Stimulated activated CD8-positive, alpha-beta memory T cell treated with anti-CD3 and anti-CD28 coated beads, Interleukin-15, amount 100 ng/mL, for 1 hour (primary cell): ENCODE measurements at places on chromosomes 2 and 18.

DNA sequence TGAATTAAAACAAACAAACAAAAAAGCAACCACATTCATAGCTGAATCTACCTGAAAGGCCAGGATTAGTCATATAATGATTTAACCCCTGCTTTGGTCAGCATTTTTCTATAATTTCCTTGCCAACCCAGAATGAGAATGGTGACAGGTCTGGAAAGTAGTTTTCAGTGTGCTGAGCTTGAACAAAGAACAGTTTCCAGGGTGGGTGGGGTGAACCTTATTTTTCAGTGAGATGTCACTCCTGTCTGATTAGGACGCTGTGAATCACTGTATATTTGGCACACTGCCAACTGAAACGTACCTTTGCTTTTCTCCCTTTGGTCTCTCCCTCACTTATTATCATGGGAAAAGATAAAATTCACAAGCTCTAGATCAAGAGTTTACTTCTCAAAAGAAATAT lies 35.0 kb upstream of the DSC1 start:
- no peak for DNase-seq

DNA sequence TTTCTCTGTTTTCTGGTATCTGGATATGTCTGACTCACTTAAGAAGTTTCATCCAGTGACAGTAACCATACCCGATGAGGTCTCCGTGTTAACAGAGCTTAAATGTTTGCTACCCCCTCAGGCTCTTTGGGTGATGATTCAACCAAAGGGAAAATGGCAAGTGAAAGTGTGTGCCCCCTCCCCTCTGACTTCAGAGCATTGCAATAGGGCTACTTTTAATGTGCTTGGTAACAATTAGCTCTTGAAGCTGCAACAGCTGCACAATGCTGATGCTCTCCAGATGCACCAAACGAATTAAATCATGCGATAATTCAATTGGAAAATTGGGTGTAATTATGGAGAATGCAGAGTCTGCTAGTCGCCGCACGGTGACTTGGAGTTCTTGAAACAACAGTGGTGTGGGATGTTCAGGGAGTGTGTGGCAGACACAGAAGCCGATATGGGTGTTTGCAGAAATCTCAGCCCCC lies 270.7 kb downstream of the ALK start:
- no peak for DNase-seq

DNA sequence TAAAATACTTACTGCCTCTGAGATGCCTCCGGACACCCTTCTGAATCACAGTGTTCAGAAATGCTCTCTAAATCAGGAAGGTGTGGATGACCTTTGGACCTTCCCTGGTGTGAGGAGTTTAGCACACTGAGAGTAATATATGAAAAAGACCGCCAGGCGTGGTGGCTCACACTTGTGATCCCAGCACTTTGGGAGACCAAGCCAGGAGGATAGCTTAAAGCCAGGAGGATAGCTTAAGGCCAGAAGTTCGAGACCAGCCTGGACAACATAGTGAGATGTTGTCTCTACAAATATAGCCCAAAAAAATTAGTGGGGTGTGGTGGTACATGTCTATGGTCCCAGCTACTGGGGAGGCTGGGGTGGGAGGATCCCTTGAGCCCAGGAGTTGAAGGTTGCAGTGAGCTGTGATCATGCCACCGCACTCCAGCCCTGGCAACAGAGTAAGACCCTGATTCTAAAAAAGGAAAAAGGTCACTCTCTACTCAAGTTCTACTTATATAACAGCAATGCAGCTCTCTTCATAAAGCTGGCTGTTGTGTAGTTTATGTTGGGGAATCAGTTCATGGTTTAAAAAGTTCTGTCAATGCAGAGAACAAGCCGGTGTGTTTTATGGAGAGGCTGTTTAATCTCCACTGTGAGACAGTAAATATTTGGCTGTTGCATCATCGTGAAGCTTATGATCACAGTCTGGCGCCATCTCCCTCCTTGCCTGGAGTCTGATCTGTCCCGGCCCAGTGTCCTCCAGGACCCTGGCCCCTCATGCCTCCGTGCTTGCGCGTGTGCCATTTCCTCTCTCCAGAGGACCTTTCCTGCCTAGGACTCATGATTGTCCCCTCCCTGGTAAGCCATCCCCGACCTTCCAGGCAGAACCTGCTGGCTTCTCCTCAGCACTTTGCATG lies 184.5 kb downstream of the FAM210A start:
- DNase-seq, result no peak

GRCh38 chr2:142893241-142893640 lies 15.8 kb downstream of the KYNU start:
- no peak for DNase-seq

- DNase-seq, result no peak
These were observed 128.7 kb downstream of the EIPR1 start for GRCh38 chr2:3248754-3249475.

DNA sequence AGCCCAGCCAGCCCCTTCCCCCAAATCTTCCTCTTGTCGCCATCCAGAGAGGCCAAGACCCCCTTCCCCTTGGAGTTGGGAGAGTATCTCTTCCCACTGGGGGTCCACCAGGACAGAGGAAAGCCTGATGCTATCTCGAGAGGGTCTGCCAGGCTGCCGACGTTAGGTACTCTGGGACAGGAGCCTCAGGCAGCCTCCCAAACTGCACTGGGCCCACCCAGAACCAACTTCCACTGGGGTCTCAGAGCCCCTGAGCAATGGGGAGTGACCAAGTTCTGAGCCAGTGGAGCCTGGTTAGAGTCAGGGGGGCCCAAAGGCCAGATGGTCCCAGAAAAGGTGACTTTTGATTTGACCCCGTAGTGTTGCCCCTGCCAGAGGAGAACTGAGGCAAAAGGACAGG lies 189.1 kb downstream of the INHBB start:
- no peak for DNase-seq

- no peak for DNase-seq
These were observed 48.2 kb upstream of the SH3RF3 start for GRCh38 chr2:109080757-109081156.

DNA sequence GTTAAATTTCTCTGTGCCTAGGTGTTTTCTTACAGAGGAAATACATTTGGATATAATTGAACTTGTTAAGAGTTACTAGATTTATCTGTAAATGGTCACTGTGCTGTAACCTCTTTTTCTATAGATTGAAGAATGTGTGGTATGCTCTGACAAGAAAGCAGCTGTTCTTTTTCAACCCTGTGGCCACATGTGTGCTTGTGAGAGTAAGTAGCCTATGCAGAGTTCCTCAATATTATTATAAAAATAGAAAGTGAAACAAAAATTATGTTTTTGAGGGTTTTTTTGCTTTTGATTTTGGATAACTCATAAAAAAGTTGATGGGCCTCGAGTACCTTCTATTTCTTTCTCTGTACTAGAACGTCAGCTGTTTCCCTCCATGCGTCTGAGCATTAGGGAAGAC lies 112.4 kb downstream of the MIB1 start:
- DNase-seq, result no peak
